ENCODE measurements at places on chromosomes 5 and 9.

- no peak for DNase-seq
Measured at GRCh38 chr9:134709512-134710270, 68.1 kb downstream of the COL5A1 start.

- no peak for DNase-seq
Measured at GRCh38 chr9:68932458-68932857, 81.5 kb downstream of the PRKACG start.

GRCh38 chr5:132473019-132473531, 17.5 kb downstream of the IRF1 start:
- DNase-seq: no peak

DNA sequence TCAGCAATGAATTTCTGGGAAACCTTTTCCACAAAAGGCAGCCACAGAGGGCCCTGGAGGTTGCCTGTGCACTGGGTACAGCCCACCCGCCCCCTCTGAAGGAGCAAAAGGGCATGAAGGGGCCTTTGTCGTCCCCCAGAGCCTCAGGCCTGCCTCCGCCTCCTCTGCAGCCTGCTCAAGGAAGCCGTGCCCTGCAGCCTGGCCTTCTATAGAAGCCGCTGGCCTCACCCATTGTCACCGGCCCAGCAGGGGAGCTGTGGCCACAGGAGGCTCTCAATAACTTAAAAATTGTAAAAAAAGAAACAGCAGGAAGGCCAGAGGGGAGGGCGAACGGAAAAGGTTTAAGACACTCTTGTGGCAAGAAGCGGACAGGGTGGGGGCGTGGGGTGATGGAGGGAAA, 213.3 kb downstream of the IRX2 start:
- no peak for DNase-seq

DNA sequence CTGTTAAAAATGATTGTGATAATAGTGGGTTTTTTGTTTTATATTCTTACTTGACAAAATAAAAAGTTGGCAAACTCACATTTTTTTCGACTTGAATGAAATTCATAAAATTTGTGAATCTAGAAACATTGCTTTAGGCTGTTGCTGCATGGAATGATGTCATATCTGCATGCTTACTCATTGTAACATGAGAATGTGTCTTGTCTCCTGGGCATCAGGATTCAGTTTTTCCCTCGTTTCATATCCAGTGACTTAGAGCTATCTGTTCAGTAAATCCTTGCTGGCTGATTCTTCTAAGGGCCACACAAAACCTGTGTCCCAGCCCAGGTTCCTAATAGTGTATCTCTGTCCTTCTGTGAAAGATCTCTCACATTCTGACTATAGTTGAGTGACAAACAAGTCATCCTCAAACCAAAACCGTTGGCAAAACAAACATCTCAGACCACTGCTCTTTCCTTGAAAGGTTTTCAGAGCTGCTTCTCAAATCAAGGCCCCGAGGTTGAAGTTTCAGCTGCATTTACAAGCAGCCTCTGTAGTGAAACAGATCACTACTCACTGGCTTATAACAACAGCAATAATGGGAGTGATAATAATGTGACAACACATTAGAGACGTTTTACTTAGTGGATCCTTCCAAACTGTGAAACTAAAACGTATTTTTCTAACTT, 95.0 kb downstream of the NPR3 start:
- no peak for DNase-seq

DNA sequence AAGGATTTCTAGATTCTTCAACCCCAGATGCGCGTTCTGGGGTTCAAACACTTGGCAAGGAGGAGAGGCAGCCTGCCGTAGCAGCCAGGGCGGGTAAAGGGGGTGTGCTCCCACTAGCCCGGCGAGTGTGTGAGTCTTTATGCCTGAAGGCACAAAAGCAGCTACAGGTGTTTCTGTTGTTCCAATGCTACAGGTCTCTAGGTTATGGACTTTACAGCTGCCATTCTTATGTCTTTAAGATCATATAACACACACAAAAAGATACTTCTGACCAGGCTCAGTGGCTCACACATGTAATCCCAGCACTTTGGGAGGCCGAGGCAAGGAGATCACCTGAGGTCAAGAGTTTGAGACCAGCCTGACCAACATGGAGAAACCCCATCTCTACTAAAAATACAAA, 133.6 kb upstream of the RETREG1 start:
- DNase-seq: no peak

GRCh38 chr5:10786835-10787234, 25.8 kb upstream of the DAP start:
- DNase-seq: no peak

DNA sequence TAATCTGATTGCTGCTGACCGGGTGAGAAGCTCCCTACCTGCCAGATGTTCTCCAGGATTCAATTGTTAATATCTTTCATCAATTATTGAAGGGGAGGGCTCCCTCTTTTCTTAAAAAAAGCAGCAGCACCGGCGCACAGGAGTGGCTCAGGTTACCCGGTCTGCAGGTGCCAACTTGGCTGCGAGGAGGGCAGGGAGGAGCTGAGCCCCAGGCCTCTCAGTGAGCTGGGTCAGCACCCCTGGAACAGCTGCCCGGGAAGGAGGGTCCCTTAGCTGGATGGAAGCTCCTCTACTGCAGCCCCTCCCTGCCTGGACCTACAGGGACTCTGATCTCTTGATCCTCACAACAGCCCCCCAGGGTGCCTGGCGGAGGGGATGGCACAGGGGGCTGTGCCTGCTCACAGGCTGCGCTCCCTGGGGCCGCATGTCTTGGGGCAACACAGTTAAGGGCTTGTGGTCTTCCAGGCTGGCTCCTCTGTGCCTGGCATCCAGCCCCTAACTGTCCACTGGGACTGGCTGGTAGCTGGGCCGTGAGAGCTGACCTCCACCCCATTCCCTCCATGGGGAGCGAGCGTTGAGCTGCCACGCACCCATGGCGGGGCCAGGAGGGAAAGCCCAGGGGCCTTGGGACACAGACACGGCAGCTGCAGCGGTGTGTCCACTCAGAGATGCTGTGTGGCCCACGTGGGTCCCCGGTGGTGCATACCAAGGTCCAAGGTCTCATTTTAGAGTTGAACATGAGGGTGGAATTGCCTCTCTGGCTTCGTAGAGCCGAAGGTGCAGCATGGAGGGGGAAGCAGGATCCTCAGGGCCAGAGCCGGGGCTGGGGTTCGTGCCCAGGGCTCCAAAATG, 28.6 kb upstream of the TMEM250 start:
- no peak for DNase-seq

DNA sequence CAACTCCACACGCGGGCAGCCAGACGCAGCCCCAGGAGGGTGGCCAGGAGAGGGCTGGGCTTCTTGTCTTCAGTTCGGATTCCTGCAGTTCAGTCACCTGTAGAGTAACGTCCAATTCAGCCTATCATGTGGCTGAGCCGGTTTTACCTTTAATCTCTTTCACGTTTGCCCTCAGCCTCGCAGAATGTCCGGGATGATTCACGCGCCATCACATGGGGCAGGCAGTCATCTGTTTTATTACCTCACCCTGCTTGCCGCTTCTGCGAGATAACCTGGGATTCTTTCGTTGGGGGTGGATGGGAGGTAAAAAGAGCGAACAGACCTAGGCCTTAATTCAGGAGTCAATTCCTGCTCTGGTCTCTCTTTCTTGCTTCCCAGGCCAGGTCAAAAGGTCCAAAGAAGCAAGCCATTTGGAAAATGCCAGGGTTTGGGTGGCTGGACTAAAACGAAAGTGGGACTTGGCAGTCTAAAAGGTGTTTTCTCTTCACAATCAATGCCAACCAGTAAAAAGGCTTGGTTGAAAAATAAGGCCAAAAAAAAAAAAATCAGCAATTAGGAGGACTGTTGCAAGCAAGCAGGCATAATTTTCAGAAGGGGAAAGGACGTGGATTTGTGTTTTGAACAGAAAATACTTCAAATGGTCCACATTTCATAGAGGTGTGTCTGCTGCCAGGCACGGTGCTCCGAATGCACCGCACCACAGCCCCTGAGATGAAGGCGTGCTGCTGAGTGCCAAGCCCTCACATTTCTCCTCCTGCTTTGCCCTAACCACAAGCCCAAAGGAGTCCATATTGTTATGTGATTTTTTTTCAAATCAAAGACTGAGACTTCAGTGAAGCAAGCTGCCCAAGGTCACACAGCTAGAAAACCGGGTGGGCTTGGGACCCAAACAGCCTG, 2.8 kb upstream of the WWC1 start:
- no peak for DNase-seq

- no peak for DNase-seq
Measured at GRCh38 chr9:137314561-137315560, 12.8 kb upstream of the NRARP start.

- DNase-seq: no peak
Measured at GRCh38 chr9:37801287-37801850, 772 bp downstream of the DCAF10 start.

DNA sequence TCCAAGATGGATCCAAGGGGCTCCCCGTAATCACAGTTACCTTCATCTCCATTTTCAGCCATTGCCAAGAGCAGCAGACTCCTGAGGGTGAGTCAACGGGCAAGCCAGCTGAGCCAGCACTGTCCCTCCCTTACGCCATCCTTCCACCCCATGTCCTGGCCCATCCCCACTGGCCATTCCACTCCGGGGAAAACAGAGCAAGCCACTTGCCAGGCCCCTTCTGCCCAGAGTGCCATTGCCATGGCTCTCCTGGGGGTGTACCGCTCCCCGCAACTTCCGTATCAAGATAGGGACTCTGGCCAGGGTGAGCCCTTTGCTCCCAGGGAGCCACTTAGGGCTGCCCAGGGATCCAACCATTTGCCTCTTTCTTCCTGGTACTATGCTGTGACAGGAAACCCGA, 48.9 kb upstream of the CDKN2AIPNL start:
- DNase-seq: no peak

- DNase-seq: no peak
Measured at GRCh38 chr5:148309746-148310145, 2.5 kb upstream of the SPINK7 start.

- DNase-seq: no peak
Measured at GRCh38 chr9:134626571-134627416, 14.8 kb upstream of the COL5A1 start.

DNA sequence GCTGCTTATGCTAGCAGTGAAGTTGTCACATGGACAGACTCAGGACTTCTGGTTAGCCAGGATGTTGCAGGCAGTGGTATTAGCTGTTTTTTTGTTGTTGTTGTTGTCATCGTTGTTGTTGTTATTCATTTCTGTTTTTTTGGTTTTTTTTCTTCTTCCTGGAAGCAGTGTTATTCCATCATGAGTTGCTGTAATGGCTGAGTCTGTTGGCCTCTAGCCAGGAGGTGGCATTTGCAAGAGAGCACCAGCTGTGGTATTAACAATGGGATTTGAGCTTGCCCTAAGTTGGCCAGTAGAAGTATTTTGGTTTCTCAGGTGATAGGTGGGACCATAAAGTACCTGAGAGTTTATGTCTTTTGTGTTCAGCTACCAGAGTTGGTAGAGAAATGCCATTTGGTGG, 561.1 kb downstream of the KCTD16 start:
- DNase-seq: no peak

- DNase-seq: no peak
Measured at GRCh38 chr9:6686396-6686795, 40.9 kb upstream of the GLDC start.

DNA sequence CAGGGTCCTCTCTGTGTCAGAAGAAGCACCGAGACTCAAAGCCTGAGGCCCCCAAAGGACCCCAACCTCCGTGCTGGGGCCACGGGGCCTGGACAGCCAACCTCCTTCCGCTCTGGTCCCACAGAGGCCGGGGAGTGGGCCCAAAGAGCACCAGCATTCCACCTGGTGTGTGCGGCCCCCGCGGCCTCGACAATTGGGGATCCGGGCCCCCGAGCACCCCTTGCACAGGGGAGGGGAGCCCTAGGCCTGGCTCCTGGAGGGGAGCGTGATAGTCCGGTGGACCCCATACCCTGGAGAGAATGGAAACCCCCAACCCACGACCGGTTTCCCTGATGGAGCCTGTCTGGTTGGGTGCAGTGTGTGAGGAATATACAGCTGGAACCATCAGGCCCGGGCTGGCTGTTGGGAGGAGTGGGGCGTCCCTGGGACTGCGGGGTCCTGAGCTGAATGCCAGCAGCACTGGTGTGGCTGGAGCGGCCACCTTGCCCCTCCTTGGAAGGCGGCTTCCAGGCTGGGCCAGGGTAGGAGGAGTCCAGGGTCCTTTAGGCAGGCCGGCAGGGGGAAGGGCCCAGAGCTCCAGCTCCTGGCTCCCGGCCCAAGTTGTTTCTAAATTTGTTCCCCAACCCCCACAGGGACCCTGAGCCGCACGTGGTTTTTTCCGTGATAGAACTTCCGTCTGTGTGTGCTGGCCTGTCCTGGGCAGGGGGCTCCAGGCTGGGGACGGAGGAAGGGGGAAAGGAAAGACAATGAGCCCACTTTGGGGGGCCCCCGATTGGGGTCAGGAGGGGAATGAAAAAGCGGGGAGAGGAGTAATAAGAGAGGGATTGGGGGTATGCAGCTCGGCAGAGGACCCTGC, 825 bp upstream of the TOR4A start:
- no peak for DNase-seq

GRCh38 chr5:160188141-160189015, 40.9 kb upstream of the FABP6 start:
- DNase-seq: no peak

GRCh38 chr9:76644171-76644570, 120.1 kb upstream of the PCA3 start:
- DNase-seq: no peak

DNA sequence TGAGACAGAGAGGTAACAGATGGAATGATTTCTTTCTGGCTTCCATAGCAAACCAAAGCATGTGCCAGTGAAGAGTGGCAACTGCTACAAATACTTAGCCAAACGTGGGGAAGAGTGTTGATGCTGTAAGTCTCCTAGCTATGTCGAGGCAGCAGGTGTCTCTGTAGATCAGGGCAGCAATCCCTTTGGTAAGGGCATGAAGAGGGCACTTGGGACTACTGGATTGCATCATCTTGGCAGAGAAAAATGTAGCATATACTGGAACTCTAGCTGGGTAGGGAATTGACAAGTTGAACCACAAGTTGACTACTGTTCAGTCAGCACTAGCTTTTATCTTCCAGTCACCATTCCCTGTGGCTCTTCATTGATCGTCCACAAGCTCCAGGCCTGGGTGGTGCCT, 75.8 kb downstream of the GHR start:
- no peak for DNase-seq

DNA sequence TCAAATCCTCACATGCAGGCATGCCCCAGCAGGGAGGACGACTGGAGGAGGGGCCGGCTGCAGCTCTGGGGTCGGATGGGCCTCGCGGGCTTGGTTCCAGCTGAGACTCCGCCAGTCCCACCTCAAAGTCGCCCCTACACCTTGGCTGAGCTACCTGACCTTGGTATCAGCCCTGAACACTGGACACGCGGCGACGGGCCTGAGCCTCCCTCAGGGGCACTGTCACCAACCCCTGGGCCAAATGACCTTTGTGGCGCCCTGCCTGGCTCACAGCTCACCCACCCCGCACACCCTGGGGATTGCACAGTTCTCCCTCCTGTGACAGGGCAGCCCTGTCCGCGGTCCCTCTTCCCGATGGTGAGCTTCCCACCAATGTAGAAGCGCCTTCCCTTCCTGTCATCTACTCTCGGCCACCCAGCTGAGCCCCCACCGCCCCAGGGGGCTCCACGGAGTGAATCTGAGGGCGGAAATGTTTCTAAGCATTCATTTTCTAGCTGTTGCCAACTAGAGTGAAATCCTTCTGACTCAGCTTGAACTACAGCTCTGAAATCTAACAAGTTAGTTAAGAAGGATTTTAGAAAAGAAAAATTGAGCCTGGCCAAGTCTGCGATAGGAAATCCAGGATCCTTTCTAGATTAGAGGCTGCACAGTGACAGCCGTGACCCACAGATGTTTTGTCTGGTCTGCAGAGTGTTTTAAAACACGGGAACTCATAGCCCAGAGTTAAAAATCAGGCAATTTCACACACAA, 138.9 kb upstream of the PHYKPL start:
- no peak for DNase-seq

GRCh38 chr9:1514250-1514649, 464.1 kb downstream of the DMRT2 start:
- DNase-seq: no peak

- no peak for DNase-seq
Measured at GRCh38 chr5:83523929-83524328, 52.4 kb downstream of the VCAN start.
